ENCODE measurements at places on chromosomes 5 and 9. TPM values are rescaled to one million over a fixed set of nuclear protein-coding genes. Genes with fewer than 3 reads are reported as not detected.

- DNase-seq = no peak
Measured at GRCh38 chr5:108639366-108639765, 108.3 kb upstream of the FER start.

DNA sequence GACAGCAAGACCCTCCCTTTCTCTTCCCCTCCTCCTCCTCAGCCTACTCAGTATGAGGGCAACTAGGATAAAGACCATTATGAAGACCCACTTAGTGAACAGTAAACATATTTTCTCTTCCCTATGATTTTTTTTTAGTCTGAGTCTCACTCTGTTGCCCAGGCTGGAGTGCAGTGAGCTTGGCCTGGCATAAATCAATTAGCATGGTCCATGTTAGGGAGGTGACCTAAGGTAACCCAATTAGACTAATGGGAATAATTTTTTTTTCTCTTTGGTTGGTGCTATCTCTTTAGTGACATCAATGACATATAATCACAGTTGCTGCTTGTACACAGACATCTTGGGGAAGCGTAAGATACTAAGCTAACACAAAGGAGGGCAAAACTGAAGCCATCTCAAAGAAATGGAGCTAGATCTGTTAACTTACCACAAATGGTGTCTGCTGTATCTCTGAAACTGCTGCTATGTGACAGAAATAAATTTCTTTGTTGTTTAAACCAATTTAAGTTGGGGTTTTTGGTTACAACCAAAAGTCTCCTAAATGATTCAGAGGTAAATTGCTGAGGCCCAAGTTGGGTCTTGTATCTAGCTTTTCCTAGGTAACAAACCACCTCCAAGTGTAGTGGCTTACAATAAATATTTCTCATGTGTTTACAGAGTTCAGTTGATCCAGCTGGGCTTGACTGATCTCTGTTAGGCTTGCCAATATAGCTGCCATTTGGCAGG is 13.3 kb downstream of the PKD2L2 start:
- no peak for DNase-seq

Gene SGCD
- 2.7 TPM for total RNA-seq

DNA sequence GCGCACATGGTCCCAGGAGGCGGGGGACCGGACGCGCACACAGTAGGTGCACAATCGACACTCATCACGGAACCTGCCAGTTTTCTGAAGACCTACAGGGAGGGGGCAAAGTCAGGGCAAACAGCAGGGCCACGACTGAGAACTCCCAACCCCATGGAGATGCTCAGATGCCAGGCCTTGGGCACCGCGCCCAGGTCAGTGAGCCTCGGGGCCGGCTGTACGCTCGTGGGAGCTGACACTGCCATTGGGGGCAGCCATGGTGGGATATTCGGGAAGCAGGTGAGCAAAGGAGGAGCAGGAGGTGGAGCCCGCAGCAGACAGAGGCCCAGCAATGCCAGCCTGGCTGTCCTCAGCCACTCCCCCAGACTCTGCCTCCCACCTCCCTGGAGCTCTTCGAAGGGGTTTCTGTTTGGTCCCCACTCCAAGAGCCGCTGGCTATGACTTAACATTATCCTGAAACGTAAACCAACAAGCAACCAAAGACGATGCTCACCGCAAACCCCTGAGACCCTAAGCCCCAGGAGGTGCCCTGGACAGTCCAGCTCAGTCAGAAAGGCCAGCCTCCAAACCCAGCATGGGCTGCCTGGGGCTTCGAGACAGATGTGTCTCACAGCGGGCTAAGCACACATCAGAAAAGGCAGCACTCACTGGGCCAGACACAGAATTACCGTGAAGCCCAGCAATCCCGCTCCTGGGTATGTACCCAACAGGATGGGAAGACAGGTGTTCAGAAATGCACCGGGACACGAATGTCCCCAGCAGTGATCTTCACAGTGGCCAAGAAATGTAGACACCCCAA is 78.4 kb downstream of the VAV2 start:
- peak; percentile 30 for DNase-seq
